CD4-positive, CD25-positive, alpha-beta regulatory T cell (primary cell): ENCODE measurements at places on chromosomes 1 and 21.

DNA sequence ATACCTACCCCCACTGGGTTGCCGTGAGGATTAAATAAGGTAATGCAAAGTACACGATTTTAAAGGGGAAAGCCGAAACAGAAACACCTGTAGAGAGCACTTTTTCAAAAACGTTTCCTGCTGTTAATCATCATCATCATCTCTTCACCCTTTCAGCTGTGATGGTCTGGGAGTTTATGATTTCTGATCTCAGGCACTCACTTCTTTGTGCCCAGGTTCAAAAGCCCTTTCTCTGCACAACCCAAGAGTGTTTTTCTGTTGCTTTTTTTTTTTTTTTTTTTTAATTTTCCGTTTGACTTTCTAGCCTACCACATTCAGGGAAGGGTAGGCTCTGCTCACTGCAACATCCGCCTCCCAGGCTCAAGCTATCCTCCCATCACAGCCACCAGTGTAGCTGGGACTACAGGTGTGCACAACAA, 936 bp upstream of the UBXN11 start:
- peak overlapping the region; percentile 81 for H3K4me3 ChIP-seq
- H3K27ac ChIP-seq: peak overlapping the region; percentile 81
- peak; percentile 79 for DNase-seq
- H3K36me3 ChIP-seq: no peaks in the 10 kb centered on the region
- H3K27me3 ChIP-seq: no peaks in the 10 kb centered on the region
- H3K4me1 ChIP-seq: peaks cover 31% of the 10 kb centered on the region

- no peak overlapping the region for H3K27ac ChIP-seq
- H3K4me1 ChIP-seq: no peaks in the 10 kb centered on the region
- peaks cover under 1% of the 10 kb centered on the region for H3K27me3 ChIP-seq
- H3K36me3 ChIP-seq: no peaks in the 10 kb centered on the region
- no peak overlapping the region for H3K4me3 ChIP-seq
These were observed 8.0 kb downstream of the TENT5B start for GRCh38 chr1:27004471-27005165.

- H3K4me3 ChIP-seq: no peak overlapping the region
- H3K4me1 ChIP-seq: no peaks in the 10 kb centered on the region
- DNase-seq: no peak
- no peaks in the 10 kb centered on the region for H3K27me3 ChIP-seq
These were observed 268.0 kb downstream of the PTGER3 start for GRCh38 chr1:70779571-70779970.

DNA sequence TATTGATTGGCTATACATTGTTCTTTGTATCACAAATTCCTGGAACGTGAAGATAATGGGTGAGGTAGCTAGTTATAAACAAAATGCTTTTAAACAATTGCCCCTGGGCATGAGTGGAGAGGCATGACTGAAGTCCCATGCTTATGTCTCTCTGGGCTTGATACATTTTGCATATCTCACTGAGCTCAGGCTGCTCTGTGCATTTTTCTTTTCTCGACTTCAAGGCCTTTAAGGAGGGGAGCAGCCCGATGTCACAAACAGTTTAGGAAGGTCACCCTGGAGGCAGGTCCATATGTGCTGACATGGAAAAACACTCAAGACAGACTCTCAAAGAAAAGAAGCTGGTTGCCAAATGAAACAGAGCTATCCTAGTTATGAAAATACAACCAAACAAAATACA, 80.1 kb upstream of the PUM1 start:
- H3K4me1 ChIP-seq: no peaks in the 10 kb centered on the region
- H3K36me3 ChIP-seq: no peaks in the 10 kb centered on the region
- H3K4me3 ChIP-seq: no peak overlapping the region
- no peak for DNase-seq
- H3K27me3 ChIP-seq: no peaks in the 10 kb centered on the region

GRCh38 chr1:89609781-89610456, 23.0 kb upstream of the LRRC8C start:
- DNase-seq: no peak
- no peaks in the 10 kb centered on the region for H3K27me3 ChIP-seq
- H3K27ac ChIP-seq: peak overlapping the region; percentile 92
- peaks cover 81% of the 10 kb centered on the region for H3K4me1 ChIP-seq

- no peaks in the 10 kb centered on the region for H3K36me3 ChIP-seq
- no peaks in the 10 kb centered on the region for H3K4me1 ChIP-seq
- no peak for DNase-seq
- H3K4me3 ChIP-seq: no peak overlapping the region
These were observed 69.0 kb downstream of the GADD45A start for GRCh38 chr1:67753776-67754525.

GRCh38 chr1:25100151-25100833, 132.0 kb downstream of the SYF2 start:
- H3K36me3 ChIP-seq: no peaks in the 10 kb centered on the region
- no peak overlapping the region for H3K27ac ChIP-seq
- no peak overlapping the region for H3K4me3 ChIP-seq
- H3K27me3 ChIP-seq: no peaks in the 10 kb centered on the region
- no peak for DNase-seq
- H3K4me1 ChIP-seq: peaks cover 15% of the 10 kb centered on the region

DNA sequence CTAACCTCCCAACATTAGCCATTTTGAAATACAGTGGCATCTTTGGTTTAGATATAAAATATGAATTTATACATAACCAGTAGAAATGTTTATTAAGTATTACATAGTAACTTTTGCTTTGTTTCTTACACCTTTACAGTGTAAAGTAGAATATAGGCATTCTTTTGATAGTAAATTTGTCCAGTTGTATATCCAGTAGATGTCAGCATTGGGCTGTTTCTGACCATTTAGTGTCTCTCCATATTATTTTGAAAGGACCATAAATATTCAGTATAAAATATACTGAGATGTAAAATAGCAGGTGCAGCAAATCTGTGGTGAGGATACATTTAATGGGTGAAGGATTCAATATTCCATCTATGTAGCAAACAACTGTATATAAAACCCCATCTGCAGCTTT, 115.8 kb upstream of the ZRANB2 start:
- no peaks in the 10 kb centered on the region for H3K27me3 ChIP-seq
- DNase-seq: no peak
- H3K4me1 ChIP-seq: no peaks in the 10 kb centered on the region
- H3K27ac ChIP-seq: no peak overlapping the region
- no peaks in the 10 kb centered on the region for H3K36me3 ChIP-seq
